A549 (cell line): ENCODE measurements at places on chromosomes 4 and X.

GRCh38 chr4:182073278-182073677 lies 169.9 kb upstream of the TENM3 start:
- no peak for DNase-seq

GRCh38 chr4:3851211-3851610 lies 85.0 kb downstream of the ADRA2C start:
- no peak for DNase-seq

GRCh38 chr4:84319124-84319523 lies 180.0 kb downstream of the NKX6-1 start:
- DNase-seq: peak; percentile 4

DNA sequence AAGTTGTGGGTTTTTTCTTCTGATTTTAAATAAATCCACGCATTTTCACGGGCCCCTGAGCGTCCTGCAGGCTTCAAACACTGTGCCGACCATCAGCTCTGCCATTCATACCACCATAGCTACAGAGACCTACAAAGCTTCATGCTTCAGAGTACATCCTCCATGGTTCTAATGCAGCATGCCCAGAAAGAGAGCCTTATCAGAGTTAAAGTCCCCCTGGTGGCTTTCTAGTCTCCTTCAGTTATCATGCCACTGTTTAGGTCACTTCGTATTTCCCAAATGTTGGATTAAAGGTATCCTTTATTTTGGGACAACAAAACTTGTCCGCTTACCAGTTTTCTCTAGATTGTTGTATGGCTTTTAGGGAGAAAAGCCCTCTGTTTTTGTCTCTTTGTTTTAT lies 66.7 kb upstream of the VCX2 start:
- no peak for DNase-seq

DNA sequence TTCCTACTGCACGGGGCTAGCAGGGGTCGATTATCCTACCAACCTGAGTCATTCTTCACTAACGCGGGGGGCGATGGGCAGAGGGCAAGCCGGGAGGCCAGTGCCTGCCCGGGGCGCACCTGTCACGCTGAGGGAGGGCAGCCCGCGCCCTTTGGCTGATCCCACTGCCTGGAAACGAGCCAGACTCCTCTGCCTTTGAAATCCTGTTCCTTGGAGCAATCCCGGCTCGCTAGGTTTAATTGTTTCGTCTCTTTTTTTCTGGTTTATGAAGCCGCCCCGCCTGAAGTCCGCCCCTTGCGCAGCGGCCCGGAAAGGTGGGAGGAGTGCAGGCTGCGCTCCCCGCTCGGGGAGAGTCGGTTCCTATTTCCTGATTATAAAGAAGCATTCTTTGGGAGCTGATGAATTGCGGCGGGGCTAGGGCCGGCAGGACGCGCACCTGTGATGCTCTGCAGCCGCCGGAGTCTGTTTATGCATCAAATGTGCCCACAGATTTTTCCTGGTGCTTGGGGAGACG lies 484.2 kb downstream of the BCOR start:
- peak; percentile 15 for DNase-seq

DNA sequence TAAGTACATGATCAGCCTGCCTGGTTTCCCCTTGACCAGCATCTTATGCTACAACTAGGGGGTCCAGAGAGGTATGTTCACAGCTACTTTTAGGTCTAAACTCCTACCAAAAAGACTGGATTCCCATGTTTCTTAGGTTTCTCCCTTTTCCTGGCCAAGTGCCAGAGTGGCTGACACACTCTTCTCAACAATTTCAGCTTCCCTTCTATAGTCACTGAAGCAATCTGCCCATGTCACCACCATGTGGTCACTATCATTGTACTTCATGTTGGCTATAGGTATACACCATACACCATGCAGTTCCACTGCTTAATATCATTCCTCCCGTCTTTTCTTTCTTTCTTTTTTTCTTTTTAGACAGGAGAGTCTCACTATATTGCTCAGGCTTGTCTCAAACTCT lies 66.9 kb downstream of the KLHL13 start:
- DNase-seq: no peak

DNA sequence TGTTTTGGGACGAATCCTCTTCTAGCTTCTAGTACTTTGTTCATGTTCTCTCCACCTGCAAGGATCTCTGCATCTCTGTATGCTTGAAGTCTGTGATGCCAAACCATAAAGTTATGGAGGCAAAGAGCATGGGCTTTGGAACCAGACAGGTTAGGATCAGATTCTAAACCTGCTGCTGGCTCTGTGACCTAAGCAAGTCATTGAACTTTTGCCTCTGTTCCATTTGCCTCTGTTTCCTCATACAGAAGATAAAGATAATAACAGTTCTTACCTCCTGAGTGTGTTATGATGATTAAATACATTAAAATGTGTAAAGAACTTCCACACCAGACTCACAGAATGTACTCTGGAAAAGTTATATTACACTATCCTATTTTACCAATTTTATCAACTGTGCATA lies 41.5 kb upstream of the RELL1 start:
- DNase-seq: no peak

GRCh38 chrX:72169008-72169728 lies 12.4 kb upstream of the PIN4 start:
- DNase-seq: no peak

DNA sequence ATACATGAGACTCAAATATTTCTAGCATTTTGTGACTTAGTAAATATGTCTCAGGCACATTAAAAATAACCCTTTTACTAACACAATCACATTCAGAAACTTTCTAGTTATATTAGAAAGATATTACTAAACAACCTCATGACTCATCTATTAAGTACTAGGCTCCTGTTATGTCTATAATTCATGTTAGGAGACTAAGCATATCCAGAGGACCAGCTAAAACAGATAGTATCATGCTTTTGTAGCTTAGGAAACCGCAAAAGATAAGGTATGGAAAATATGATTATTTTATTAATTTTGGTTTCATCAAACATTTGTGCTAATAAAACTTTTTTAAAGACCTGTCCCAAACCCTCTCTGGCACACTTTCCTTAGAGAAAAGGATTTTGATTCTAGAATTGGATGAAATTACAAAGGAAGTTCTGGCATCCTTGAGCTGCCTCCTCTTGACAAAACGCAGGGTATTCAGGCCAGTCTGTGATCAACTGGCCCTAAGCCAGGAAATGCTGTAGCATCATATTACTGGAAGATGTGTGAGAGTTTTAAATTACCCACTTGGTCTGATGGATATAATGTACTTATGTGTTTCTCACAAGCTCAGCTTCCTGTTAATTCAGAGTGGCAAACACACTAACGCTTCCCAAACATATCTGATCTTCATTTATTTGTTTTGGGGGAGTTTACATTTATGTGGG lies 60.4 kb downstream of the NRK start:
- DNase-seq: no peak

GRCh38 chrX:145856181-145856580 lies 38.6 kb downstream of the SLITRK2 start:
- DNase-seq: no peak

DNA sequence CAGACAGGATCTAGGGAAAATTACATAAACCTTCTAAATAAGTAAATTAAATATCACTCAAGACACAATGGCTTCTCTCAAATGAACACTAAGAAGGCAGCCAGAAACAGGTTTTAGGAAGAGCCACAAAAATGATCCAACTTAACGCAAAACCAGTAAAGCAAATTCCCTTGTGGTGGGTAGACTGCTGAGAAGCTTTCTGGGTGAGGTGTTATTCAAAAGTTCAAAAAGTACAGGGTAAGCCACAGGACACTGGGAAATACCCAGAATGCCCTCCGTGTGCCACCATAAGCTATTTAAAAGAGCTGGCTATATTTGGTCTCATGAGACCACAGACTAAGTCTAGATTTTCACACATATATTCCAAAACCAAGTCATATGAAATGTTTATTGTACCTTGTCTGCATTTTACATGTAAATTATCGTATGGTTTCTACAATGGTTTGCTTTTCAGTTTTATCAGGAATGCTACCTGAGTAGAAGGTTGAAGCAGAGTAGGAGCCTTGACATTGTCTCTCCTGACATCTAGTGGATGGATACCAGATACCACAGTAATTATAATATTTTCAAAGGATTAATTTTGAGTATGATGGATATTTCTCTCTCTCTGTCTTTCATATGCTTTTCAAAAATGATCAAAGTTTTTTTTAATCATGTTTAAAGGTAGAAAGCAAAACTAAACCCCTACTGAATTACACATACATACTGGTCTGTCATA lies 109.3 kb upstream of the KLHL13 start:
- peak; percentile 4 for DNase-seq

DNA sequence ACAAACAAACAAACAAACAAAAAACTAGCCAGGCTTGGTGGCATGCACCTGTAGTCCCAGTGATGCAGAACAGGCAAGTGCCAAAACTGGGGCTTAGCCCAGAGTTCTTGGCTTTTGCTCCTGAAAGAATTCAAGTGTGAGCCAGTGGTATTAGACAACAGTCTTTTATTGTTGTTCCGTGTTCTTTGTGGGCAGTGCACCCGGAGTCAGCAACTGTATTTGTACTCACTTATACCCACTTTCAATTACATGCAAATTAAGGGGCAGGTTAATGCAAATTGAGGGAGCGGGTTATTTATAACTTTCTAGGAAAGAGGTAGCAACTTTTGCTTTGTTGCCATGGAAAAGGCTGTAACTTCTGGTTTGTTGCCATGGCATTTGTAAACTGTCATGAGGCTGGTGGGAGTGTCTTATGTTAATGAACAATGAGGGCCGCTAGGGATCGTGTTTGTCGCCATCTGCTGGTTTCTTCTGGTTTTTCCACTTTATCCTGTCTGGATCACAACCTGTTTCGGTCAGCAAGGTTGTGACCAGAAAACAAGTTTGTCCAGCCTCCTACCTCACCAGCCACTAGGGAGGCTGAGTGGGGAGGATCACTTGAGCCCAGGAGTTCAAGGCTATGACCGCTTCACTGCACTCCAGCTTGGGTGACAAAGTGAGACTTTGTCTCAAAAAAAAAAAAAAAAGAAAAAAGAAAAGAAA lies 88.8 kb upstream of the ESX1 start:
- DNase-seq: peak; percentile 20

DNA sequence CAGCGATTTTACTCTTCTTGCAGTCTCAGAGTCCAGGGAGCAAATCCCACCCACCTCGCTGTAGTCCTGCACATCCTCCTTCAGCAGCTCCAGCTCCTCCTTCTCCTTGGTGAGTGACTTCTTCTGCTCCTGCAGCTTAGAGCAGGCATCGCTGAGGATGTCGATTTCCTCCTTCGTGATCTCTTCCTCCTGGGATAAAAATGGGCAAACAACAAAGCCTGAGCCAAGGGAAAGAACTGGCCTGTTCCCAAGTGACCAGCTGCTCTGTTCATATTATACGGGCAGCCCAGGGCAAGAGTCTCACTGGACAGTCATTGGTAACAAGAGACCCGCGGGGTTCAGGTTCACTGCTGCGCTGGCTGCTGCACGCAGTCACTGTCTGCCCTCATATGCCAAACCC lies 26.2 kb downstream of the FGFR3 start:
- no peak for DNase-seq

- DNase-seq: no peak
Measured at GRCh38 chr4:71773004-71773403, 10.9 kb downstream of the GC start.

DNA sequence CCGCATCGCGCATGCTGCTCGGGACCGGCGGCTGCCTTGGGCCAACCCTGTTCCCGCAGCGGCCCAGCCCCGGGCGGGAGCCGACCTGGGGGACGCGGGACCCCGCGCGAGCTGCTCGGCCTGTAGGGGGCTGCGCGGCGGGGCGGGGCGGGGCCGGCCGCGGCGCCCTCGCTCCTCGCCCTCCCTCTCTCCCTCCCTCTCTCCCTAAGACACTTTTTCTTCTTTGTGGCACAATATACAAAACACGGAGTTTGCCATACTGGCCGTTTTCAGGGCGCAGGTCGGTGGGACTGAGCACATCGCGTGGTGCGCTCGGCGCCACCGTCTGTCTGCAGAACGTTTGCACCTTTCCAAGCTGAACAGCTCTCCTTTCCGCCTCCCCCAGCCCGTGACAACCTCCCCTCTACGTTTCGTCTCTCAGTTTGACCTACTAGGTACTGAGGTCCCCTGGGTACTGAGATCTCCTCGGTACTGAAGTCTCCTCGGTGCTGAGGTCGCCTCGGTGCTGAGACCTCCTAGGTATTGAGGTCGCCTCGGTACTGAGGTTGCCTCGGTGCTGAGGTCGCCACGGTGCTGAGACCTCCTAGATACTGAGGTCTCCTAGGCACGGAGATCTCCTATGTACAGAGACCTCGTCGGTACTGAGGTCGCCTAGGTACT lies 261.1 kb upstream of the PLCXD1 start:
- DNase-seq: no peak

- no peak for DNase-seq
Measured at GRCh38 chr4:33349376-33349775, 2629.2 kb downstream of the PCDH7 start.

GRCh38 chrX:154914052-154914451 lies 27.9 kb downstream of the F8A1 start:
- DNase-seq: no peak

- DNase-seq: no peak
Measured at GRCh38 chrX:129647418-129648410, 7.0 kb downstream of the APLN start.

DNA sequence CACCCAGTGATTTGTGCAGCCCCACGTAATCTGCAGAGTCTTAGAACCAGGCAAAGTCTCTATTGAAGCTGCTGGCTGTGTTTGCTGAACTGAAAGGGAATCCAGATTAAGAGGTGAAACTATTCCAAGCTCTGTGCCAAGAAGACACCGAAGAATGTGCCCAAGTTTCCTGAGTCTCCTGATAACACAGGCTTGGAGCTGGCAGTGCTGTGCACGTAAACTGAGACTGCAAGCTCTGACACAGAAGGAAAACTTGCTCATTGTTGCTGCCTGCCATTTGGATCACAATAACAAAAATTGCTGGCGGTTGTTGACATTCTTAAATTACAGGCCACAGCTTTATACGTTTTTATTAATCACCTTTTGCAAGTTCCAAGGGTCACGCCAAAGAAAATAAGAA lies 60.2 kb upstream of the VCX3B start:
- no peak for DNase-seq

DNA sequence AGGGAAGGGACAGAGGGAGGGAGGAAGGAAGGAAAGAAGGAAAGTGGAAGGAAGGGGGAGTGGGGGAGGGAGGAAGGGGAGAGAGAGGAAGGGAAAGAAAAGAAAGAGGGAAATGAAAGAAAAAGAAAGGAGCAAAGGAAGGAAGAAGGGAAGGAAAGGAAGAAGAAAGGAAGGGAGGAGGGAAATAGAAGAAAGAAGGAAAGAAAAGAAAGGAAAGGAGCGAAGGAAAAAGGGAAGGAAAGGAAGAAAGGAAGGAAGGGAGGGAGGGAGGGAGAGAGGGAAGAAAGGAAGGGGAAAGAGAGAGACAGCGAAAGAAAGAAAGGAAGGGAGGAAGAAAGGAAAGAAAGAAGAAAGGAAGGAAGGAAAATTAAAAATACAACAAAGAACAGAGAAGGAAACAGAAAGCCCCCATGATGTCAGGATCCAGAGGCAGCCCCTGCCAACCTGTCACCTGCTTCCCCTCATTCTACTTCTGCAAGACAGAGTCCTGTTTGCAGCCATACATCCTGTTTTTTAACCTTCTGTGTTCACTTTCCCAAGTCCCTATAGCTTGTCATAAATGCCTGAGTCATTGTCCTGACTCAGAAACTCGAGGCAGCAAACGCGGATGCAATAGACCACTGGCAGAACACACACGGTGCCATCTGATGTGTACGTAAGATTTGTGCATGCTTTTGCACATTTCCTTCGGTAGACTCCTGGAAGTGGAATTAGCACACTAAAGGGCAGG lies 77.0 kb upstream of the C4orf50 start:
- peak; percentile 56 for DNase-seq
